ENCODE measurements at places on chromosomes 2 and 18. TPM values are rescaled to one million over a fixed set of nuclear protein-coding genes. Genes with fewer than 3 reads are reported as not detected.

DHRS9 gene
- not detected for total RNA-seq

CAVIN2 gene
- total RNA-seq: 2.9 TPM

FRZB gene
- total RNA-seq: 0.08 TPM

ALPI gene
- total RNA-seq: not detected

PAX8 gene
- total RNA-seq: 3.7 TPM

SRD5A2 gene
- not detected for total RNA-seq

CDCA7 gene
- 27.8 TPM for total RNA-seq

HOXD12 gene
- not detected for total RNA-seq

TMEM131 gene
- 21.9 TPM for total RNA-seq

CHRNG gene
- not detected for total RNA-seq

EFR3B gene
- 0.55 TPM for total RNA-seq

POTEJ gene
- not detected for total RNA-seq

DAW1 gene
- 1.4 TPM for total RNA-seq

PID1 gene
- total RNA-seq: 9.6 TPM

IL1RL1 gene
- 4.3 TPM for total RNA-seq

CDH19 gene
- total RNA-seq: not detected

CFLAR gene
- total RNA-seq: 50.2 TPM

C2orf72 gene
- total RNA-seq: not detected

CAPN14 gene
- 0.30 TPM for total RNA-seq

HOXD4 gene
- not detected for total RNA-seq

NT5DC4 gene
- total RNA-seq: not detected

STEAP3 gene
- total RNA-seq: 34.9 TPM

UPP2 gene
- not detected for total RNA-seq

COL4A4 gene
- total RNA-seq: under 0.01 TPM

KCNG3 gene
- total RNA-seq: not detected

FIGLA gene
- not detected for total RNA-seq

LYG1 gene
- 0.23 TPM for total RNA-seq

Measured in hair follicular keratinocyte (primary cell).